Activated CD8-positive, alpha-beta memory T cell treated with anti-CD3 and anti-CD28 coated beads for 24 hours (primary cell): ENCODE measurements at places on chromosomes 11 and 22.

DNA sequence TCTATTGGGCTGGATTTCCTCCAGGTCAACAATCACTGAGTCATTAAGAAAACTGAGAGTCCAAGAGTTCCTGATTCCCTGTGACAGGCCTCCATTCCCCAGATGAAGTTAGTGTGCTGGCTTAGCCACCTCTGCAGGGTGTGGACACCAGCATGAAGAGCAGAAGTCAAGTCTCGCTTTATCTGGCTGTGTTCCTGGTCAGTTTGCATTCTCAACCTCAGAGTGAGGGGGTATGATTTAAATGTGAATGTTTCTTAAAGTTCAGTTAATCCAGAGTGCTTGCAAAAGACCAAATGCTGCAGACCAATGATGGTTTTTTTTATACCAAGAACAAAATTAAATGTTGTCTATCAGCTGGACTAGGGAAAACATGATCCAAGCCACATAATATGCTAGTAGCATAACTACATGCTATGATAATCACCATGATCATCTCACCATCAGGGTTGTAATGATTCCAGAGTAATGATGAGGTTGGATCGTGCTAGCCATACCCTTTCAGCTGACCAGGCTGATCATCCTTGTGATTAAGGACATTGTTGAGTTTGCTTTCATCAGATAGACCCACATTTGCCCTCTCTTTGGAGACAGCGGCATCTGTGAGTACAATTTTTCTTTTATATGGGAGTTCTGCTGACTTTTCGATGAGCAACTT lies 145.8 kb upstream of the ARHGAP20 start:
- no peak for DNase-seq

DNA sequence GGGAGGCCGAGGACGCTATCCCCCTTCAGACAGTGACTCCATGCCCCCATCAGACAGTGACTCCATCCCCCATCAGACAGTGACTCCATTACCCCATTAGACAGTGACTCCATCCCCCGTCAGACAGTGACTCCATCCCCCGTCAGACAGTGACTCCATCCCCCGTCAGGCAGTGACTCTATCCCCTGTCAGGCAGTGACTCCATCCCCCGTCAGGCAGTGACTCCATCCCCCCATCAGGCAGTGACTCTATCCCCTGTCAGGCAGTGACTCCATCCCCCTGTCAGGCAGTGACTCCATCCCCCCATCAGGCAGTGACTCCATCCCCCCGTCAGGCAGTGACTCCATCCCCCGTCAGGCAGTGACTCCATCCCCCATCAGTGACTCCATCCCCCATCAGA lies 9.1 kb upstream of the TTLL8 start:
- no peak for DNase-seq

- DNase-seq, result no peak
These were observed 10.9 kb downstream of the PIM3 start for GRCh38 chr22:49971232-49972162.

- no peak for DNase-seq
These were observed 19.8 kb downstream of the ARL14EP start for GRCh38 chr11:30342736-30343166.

DNA sequence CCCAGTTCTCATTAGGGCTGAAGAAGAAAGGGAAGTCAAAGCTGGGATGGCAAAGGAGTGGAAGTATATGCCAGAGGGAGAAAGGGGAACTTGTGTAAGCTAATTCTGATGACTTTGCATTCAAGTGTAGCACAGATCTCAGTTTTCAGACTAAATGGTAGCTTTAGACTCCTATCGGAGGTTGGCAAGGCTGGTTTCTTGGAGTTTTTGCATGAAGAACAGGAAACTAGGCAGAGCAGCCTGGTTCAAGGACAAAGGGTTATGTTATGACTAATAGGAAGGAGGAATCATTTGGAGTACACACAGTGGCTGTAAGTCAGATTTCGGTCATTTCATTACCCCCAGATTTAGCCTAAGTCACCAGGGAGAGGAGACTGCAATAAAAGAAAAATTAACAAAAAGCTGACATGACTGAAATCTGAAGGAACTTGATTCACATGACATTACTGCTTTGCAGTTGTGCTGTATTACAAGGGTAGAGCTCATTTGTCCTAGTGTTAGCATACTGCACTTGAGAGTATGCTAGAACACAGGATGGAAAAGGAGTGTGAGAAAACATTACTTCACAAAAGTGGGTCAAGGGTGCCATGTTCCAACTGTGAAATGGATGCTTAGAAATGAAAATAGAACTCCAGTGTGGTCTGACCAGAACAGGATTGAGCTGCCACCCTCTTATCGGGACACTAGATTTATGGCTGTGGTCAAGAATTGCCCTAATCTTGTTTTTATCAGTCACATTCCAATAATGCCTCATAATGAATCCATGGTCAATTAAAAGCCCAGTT lies 23.6 kb downstream of the ADM start:
- no peak for DNase-seq

DNA sequence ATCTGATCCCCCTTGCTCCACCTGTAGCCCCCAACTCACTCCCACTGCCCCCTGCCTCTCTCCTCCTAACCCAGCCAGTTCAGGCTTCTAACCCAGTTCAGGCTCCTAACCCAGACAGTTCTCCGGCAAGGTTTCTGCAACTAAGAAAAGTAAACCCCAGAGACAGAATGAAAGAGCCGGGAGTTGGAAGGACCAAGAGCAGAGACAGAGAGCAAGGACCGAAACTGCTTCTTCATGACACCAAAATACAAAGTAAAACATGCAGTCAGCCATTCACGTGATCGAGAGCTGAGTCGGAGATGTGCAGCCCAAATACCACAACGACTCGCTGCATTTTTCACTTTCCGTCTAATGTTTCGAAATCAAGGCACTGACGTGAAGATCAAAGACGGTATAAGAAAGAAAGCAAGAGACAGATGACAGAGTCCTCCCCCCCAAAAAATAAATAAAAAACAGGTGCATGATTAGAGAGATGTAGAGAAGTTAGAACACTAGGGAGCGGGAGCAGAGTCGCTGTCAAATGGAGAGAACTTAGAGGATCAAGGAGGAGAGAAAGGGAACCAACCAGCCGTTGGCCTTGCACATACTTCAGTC lies 884 bp downstream of the IL10RA start:
- DNase-seq, result peak; percentile 81

GRCh38 chr11:19077965-19078364 lies 17.4 kb upstream of the MRGPRX2 start:
- DNase-seq, result no peak

GRCh38 chr22:42758931-42759629 lies 38.4 kb upstream of the A4GALT start:
- DNase-seq, result no peak

DNA sequence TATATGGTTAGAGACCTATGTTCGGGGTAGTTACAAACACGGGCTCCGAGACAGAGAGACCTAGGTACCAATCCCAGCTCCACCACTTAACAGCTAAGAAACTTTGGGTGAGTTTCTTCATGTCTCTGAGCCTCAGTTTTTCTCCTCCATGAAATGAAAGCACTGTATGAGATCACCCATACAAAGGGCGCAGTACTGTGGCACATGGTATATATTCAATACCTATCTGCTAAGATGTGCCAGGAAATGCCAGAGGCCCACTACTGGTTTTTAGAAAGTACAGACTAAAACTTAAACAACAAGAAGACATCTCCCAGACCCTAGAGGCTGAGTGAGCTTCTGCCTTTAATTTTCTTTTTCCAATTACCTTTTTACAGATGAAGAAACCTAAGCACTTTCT lies 69.5 kb downstream of the SLC1A2 start:
- no peak for DNase-seq

DNA sequence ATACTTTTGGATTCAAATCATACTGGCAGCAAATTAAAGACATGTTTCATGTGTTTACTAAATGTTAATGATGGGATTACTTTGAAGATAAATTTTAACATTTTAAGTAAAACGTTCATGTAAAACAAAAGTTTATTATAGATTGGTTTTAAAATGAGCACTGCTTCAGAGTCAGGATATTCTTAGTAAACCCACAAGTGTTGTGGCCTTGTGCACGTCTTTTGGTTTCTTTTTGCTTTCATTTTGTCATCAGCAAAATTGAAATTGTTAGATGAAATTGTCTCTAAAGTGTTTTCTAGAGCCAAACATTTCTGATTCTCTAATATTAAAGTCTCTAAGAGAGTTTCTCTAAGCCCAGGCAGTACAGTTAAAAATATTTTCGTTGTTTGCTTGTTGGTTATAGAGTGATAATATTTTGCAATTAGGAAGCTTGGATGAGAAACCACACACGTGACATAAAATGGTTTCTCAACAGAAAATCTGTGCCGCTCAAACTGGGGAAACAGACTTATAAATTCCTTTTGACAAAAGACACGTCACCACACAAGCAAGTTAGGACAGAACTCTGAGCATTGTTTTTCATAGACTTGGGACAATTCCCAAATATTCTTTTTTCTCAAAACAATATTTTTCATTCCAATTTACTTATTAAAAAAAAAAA lies 164.4 kb downstream of the TEAD1 start:
- DNase-seq, result no peak

GRCh38 chr22:47694536-47695130 lies 932.2 kb downstream of the TBC1D22A start:
- DNase-seq, result no peak

DNA sequence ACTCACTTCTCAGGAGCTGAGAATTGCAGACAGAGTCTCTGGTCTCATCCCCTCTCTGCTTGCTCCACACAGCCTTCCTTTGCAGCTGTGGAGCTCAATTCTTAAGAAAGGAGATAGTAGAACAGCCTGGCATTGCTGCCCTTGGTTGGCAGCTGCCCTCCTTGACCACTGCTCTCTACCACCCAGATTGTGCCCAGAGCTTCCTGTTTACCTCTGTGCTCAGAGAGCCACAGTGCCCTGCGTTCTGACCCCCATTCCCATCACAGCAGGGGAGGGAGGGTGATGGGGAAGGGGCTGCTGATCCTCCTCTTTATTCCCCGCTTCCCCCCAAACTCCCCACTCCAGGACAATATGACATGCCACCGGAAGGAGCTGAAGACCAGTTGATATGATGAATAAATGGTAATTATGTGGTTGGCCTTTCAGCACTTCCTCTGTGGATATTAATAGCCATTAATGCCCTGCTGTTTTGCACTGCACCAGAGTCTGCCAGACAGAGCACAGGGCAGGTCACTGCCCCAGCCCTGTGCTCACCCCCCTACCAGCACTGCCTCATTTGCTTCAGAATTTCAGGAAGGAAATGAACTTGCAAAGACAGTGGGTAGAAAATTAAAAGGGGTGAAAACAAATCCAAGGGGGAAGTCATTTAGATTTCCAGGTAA lies 426.8 kb upstream of the CADM1 start:
- no peak for DNase-seq

GRCh38 chr11:17827006-17827405 lies 92.4 kb downstream of the KCNC1 start:
- no peak for DNase-seq

- DNase-seq, result peak; percentile 89
These were observed at the start of gene ADORA2A for GRCh38 chr22:24427500-24428164. Gene ADORA2A, plus strand, starts transcription at chr22:24427599. Its CDS starts 5,806 bp downstream, at chr22:24433405.

GRCh38 chr11:68106165-68106940 lies 14.8 kb downstream of the CHKA start:
- peak; percentile 28 for DNase-seq

DNA sequence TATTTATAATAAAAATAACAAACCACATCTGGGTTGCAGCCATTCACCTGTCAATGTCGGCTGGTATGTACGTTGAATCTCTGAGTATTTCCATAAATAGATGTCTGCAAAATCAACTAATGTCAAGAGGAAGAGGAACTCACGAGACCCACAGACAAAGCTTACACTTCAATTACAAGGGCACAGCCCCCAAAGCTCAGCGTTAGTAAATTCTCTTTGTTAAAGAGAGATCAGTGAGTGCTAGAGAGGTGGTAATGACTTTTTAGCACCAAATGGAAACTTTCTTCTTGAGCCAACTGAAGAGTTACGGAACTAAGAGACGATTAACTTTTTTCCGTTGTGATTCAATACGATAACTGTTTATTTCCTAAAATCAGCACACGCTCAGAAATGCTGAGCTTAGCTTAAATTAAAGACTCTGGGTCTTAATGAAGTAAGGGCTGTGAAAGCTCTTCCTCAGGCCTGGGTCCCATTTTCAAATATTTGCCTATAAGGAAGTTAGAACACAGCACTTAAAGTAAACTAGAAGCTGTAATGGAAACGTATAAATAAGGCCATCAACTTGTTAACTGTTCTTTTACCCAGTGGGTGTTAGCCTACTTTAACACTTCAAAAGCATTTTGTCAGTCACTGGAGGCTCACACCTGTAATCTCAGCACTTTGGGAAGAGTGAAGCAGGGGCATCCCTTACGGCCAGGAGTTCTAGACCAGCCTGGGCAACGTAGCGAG lies 22.8 kb upstream of the TFIP11 start:
- no peak for DNase-seq

DNA sequence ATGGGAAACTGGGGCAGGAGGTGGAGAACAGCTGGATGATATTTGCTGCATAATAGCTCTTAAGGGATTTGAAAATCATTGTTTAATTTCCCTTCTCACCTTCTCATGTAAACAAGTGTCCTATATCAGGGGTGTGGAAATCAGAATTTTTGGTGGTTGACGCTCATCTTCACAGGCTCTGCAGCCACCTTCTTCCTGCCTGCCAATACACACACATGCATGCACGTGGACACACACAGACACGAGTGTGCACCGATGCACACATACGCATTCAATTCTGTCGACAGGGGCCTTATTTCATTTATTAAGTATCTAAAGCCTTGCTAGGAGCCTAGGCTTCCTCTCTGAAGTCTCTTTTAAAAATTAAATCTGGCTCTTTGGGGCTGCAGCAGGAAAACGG lies 349.4 kb upstream of the NCAM1 start:
- no peak for DNase-seq

DNA sequence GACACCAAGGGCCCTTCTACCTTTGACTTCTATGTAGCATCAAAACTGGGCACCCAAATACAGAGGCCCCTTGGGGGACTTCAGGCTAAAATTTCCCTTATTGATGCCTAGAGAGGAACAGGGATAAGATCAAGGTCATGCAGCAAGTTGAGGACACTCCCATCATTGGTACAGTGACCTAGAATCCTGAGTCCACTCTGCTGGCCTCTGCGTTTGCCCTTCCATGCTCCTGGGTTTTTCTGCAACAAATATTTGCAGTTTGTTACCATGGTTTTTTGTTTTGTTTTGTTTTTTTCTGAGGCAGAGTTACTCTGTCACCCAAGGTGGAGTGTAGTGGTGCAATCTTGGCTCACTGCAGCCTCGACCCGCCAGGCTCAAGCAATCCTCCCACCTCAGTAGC lies 64.2 kb downstream of the THAP12 start:
- no peak for DNase-seq

DNA sequence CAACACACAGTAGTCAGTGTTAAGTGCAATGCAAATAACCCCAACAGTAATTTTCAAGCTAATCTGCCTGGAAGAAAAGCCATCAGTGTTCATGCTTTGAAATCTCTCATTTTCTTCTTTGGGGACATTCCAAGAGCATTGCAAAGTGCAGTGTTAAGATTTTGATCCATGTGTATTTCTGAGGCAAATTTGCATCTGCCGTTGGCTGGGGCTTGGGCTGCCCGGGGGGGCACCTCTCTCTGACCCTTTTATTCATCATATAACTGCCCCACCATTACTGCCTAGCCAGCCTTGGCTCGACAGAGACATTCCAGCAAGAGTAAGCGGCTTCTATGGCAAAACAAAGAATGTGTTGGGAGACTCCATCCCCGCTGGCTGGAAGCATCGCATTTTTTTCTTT lies 483.5 kb downstream of the BRD1 start:
- DNase-seq, result no peak
